NCI-H1694 (cell line): ENCODE measurements at places on chromosomes 1 and 21.

DNA sequence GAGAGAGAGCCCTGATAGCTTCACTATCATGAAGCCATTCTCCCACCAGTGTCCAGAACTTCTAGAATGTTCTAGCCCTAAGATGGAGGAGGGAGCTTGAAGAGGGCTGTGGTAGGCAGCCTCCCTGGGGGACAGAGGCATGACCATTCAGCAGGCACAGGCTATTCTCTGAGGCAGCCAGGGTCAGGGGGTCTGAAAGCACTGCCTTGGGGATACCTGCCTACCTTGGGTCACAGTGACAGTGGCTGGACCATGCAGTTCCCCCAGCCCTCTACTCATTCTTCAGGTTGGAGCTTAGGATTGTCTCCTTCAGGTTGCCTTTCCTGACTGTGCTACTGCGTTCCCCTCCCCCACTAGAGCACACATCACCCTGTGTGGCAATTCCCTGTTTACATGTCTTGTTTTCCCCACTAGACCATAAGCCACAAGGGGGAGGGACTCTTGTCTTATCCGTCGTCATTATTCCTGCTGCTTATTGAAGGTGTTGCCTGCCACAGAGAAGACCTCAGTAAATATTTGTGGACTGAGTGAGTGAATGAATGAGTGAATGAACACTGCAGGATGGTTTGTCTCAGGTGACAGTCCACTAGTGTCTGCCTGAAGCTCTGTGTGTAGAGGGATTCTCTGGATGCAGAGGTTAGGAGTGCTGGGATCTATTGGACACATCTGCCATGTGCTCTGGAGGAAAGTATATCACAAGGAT, 5.2 kb downstream of the ZDHHC18 start:
- no peak for DNase-seq

DNA sequence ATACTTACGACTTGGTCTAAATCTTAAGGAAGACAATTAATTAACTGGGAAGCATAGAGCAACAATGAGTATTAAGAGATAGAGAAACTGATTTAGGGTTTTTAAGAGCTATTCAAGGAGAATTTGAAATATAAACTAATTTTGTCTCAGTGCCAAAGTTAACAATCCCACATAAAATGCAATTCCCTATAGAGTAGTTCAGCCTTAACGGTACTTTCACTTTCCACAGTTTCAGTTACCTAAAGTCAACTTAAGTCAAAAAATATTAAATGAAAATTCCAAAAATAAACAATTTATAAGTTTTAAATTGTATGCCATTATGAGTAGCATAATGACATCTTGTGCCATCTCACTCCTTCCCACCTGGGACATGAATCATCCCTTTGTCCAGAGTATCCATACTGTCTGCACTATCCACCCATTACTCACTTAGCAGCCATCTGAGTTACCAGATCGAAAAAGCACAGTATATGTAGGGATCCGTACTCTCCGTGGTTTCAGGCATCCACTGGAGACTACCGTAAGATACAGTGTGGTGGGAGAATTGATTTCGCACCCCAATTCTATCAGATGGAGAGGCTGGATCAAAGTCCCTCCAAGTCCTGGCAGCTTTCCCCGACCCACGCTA, 4.8 kb upstream of the SARS1 start:
- no peak for DNase-seq

DNA sequence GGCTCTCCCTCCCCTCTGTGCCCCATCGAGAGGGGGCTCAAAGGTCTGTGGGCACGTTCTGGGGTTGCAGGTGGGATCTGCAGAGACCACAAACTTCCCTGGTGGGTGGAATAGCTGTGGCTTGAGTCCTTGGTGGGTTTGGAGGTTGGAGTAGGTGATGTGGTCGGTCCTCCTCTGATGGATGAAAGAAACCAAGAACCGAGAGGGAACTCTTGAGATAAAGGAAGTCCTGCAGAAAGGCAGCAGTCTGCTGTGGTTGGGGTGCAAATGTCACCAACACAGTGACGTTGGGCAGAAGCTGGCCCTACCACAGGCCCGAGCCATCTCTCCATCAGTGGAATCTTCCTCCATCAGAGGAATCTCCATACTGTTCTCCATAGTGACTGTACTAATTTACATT, 171.8 kb downstream of the FCRL5 start:
- DNase-seq = no peak

GRCh38 chr1:82810601-82811000, 1009.9 kb downstream of the ADGRL2 start:
- DNase-seq = no peak

DNA sequence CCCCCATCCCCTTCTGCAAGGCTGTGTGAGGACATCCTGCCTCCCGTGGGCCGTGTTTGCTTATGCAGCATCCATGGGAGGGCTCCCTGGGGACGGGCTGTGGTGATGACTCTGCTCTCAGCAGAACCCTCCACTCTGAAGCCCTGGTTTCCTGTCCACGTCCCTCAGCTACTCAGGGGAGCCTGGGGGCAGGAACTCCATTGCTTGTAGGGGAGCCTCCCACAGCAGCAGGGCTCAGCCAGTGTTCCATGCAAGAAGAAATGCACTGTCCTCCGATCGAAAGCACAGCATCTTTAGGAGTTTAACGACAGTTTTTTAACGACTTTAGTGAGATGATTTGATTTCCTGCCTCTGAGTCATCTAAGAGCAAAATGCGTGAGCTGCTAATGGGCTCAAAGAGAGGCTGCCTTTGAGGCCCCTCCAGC, 8.3 kb upstream of the KCNAB2 start:
- DNase-seq = no peak

DNA sequence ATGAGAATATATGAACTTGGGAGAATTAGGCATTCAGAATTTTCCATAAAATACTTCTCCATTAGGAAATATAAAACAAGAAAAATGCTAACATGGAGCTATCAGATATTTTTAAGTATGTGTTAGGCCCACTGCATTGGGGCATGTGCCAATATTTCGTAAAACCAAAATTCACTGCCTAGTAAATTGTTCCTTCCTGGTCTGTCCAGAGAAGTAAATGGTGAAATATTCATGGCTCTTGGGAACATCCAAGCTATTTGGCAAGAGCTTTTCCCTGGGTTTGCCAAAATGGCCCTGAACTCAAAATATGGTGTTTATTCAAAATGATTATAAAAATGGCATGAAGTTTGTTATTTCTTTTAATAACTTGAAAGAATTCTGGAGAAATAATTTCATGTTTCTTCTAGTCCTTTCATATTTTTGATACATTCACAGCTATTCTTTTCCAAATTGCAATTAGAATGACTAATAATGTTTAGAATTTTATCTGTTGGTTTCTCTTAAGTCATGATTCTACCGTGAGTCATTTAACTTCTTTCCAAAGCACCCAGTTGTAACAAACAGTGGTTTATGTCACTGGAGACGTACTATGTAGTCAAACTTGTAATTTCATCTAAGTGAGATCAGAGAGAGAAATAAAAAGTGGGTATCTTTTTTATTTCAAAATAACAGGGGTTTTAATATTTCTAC, 25.7 kb upstream of the SLC19A2 start:
- DNase-seq = no peak

- no peak for DNase-seq
Measured at GRCh38 chr1:214425101-214425500, 126.3 kb downstream of the PTPN14 start.

DNA sequence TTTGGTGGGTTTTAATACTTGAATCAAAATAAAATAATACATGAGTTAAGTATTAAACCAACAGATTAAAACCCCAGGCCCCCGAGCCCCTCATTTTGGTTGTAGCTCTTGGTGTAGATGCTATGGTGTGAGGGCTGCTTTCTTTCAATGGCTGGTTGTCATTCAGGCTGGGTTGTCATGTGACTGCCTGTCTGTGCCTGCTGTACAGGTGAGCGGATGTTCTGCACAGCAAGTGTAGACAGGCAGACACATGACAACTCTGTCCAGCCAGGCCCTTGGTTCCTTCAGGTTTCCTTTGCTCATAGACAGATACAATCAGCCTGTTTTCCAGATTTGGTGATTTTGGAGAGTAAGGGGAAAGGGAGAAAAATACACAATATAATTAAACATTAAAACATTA, 281.9 kb upstream of the C1orf105 start:
- DNase-seq = no peak

- DNase-seq = no peak
Measured at GRCh38 chr1:232386721-232387510, 243.0 kb downstream of the SIPA1L2 start.

GRCh38 chr1:244599937-244600350, 53.0 kb upstream of the DESI2 start:
- DNase-seq = no peak

DNA sequence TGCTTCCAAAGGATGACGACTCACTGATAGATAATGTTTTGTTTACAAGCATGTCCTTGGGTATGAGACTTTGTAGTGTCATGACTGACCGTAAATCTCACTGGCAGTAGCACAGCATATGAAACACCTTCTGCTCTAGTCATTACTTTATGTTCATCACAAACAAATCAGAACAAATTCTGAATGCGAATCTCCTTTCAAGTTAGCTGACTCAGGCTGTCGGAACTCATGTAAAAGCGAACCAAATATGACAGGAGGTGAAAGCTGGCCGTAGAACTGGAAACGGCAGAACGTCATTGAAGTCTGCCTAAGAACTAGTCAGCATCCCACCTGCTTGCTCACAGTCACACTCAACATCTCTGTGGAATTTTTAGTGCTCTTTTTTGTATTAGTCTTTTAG, 143.9 kb downstream of the RGS7 start:
- DNase-seq = no peak

DNA sequence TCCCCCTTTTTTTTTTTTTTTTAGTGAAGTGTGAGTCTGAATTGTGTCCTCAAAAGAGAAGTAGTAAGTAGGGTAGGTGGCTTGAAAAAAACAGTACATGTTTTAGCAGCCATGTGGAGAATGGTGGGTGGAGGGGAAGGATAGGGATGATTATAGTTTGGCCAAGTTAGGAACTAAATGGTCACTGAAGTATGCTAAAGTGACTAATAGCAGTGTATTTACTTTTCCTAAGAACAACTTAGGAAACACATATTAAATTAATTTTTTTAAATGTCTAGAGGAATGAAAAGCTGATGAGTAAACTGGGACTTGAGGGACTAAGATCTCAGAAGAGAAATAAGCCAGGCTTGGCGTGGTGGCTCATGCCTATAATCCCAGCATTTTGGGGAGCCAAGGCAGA, 55.5 kb downstream of the PLA2G4A start:
- no peak for DNase-seq

- no peak for DNase-seq
Measured at GRCh38 chr1:228830954-228831481, 95.7 kb downstream of the RHOU start.

DNA sequence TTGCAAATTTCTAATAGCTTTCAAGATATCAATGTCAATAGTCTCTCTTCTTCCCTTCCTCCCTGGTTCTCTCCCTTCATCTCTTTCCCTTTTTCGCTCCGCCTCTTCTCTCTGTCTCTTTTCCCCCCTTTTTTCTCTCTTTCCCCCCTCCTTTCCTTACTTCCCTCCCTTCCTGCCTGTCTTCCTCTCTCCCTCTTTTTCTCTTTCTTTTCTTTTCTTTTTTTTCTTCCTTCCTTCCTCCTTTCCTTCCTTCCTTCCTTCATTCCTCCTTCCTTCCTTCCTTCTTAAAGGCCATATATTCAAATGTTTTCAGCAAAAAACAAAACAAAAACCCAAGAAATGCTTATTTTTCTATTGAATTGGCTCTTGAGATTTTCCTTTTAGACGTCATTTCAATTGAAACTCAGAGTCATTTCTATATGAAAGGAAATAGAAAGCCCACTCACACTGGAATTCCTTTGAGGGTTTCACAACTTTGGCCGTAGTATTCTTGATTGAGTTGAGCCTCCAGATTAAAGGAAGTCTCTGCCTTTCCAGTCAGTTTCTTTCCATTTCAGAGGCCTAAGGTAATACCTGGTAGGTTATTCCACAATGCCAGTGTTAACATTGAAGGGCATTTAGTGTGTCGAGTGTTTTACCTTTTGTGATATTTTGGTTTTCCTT, 551.5 kb downstream of the LMO4 start:
- DNase-seq = no peak

DNA sequence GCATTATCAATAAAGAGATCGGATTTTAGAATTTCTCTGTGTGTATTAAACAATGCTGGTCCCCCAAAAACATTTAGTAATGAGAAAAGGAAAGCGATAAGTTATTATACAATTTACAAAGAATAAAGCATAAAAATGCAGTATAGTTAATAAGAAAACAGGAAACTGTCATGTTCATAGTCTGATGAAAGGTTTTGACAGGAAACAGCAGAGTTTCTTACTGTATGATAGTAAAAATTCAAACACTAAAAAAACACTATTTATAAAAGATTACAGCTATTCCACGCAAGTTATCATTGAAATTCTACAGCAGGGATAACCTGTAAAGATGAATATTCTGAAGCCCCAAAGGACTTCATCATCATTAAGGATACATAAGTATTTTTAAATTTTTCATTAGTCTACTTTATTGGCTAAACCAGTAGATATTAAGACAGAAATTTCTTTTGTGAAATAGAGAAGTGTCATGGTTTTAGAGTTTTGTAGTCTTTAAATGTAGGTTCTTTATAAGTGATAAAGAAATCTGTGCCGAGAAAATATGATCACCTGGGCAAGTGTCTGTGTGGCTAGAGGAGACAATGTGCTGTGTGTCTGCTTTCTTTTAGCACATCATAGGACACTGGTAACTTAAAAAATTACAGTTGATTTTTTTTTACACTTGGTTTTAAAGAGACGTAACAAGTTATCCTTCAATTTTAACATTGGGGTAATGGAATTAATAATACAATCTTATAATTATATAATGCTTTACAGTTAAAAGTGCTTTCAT, 49.7 kb upstream of the GFI1 start:
- no peak for DNase-seq

DNA sequence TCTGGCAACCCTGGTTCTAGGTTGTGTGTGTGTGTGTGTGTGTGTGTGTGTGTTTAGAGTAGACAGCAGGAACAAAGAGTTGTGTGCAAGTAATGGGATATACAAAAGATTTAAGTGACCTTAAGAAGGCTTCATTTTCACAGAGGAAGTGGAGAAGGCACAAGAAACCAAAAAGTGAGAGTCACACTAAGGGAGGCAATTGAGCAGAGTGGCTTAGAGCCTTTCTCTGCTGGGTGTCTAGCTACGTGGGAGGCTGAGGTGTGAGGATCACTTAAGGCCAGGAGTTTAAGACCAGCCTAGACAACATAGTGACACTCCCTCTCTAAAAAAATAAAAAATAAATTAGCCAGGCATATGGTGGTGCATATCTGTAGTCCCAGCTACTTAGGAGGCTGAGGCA, 44.4 kb upstream of the HAO2 start:
- DNase-seq = no peak
